ENCODE measurements at places on chromosomes 4 and X.

DNA sequence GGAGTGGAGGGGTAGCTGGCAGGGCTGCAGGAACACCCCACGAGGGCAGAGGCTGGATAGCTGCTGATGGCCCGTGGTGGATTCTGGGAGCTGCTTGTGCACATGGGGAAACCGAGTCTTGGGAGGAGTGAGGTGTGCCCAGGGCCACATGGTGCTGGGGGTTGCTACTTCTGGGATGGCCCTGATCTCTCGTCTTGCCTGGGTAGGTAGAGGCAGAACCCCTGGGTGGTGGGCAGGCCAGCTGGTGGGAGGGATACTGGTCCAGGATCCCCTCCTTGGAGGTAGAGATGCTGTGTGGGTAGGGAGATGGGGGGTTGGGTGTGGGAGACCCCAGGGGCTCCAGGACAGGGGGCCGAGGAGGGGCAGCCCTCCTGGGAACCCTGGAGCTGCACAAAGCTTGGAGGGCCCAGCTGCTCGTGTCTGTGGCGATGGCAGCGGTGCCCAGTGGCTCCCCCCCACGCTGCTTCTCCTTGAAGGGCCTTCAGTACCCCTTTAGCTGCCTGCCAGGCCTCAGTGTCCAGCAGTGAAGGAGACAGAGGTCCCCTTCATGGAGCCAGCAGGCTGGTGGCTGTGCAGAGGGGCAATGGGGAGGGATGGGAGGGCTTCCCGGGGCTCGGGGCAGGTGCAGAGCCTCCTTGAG, 3.2 kb downstream of the NAT8L start:
- no peak for DNase-seq

DNA sequence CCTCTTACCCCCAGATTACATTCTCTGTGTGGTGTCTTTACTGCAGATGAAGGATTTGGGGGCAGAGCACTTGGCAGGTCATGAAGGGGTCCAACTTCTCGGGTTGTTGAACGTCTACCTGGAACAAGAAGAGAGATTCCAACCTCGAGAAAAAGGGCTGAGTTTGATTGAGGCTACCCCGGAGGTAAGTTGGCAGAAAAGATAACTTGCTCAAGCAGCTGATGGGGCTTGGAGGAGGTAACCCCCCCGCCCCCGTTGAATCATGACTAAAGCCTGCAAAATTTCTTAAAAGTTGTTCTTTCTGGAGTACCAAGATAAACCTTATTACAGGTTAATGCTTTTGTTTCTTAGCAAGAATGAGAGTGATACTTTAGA, 1.5 kb downstream of the CCNG2 start:
- DNase-seq: no peak

GRCh38 chr4:173121076-173121561, 47.5 kb upstream of the GALNT7 start:
- no peak for DNase-seq

GRCh38 chr4:95114521-95114920, 356.8 kb downstream of the BMPR1B start:
- DNase-seq: no peak

- no peak for DNase-seq
These were observed 119.6 kb downstream of the PPP3CA start for GRCh38 chr4:101227715-101228114.

DNA sequence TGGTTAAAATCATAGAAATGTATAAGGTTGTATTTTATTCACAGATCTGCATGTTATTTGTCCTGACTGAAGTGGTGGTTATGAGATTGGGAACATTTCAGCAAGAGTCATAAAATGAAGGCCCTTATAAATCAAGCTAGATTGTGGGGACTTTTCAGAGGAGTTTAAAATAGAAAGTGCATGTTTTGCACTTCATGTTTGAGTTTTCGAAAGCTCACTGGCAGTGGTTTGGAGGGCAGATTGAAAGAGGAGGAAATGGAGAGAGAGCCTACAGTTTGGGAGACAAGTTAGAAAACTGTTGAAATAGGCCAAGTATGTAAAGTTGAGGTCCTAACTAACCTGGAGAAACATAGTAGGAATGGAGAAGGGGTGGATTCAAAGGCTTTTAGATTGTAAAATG, 124.9 kb downstream of the KDM6A start:
- no peak for DNase-seq

DNA sequence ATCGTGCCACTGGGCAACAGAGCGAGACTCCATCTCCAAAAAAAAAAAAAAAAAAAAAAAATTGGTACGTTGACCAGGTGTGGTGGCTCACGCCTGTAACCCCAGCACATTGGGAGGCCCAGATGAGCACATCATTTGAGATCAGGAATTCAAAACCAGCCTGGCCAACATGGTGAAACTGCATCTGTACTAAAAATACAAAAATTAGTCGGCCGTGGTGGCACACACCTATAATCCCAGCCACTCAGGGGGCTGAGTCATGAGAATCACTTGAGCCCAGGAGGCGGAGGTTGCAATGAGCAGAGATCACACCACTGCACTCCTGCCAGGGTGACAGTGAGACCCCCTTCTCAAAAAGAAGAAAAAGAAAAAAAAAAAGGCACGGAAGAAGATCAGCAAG, 24.5 kb downstream of the RBMX start:
- DNase-seq: no peak

DNA sequence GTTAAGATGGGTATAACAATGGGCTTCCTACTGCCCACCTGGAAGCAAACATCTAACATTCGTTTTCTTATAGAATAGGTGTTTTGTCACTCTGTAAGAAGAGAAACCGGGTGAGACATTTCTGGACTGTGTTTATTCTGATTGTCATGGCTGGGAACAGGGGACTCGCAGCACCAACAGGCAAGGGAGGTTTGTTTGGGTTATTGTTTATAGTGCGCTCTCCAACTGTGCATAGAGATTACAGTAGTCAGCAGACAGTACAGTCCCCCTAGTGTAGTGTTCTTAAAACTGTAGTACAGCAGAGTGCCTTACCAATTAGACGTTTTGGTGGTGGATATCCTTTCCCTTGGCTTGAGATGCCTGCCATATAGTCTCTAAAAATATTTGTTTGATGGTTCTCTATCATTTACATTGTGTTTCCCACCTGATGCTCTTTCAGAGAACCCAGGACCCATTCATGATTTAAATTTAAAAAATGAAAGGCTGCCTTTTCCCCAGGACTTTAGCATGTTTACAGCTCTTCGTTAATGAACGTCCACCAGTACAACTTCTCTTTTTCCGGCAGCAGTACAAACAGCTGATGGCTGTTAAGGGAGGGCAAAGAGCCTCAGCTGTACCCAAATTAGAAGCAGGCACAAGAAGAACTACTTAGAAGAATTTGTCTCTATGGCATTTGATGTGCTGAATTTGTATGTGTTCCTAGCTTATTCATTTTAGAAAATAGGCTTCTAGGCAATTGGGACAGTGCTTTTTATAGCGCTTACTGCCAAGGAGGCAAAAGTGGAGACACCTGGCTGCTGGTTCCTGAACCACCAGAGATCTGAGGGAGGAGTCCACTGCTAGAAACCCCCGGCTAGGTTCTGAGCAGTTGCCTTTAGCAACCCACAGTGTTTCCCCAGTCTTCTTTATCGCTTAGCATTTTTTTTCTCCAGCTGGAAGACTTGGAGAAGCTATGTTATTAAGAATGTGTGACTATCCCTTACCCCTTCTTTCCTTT, 1.0 kb upstream of the RNF150 start:
- DNase-seq: no peak

DNA sequence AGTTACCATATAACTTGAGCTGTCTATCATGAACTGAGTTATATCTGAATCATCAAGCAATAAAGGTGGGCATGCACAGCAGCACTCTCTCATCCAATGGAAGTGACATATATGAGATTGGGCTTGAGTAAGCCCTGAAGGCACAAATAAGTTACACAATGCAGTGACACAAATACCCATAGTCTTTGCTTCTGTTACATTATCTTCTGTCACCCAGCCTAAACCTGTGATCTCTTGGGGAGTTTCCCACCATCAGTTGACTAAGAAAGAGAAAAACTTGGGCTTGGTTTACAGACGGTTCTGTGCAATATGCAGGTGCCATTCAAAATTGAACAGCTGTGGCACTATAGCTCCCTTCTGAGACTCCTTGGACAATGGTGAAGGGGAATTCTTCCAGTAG, 138.8 kb upstream of the IL15 start:
- DNase-seq: no peak

- no peak for DNase-seq
These were observed 188.9 kb downstream of the CAMK2D start for GRCh38 chr4:113572620-113573019.

DNA sequence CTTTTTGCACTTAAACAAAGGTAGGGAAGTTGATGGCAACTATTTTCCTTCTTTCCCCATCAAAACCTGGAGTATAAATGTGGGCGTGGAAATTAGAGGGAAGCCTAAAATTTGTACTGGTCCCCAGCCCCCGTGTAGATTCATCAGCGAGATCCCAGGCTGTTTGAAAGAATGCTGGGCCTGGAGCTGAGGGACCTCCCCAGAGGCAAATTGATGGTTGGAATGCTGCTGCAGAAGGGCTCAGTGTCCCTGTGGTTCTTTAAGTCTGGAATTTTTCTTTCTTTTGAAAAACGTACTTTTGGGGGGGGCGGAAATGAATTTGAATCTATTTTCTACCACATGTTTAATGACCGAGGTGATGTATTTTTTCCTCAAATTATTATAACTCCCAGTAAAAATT, 197.2 kb downstream of the CBR4 start:
- no peak for DNase-seq

GRCh38 chr4:85864259-85865205, 389.6 kb downstream of the ARHGAP24 start:
- DNase-seq: no peak

DNA sequence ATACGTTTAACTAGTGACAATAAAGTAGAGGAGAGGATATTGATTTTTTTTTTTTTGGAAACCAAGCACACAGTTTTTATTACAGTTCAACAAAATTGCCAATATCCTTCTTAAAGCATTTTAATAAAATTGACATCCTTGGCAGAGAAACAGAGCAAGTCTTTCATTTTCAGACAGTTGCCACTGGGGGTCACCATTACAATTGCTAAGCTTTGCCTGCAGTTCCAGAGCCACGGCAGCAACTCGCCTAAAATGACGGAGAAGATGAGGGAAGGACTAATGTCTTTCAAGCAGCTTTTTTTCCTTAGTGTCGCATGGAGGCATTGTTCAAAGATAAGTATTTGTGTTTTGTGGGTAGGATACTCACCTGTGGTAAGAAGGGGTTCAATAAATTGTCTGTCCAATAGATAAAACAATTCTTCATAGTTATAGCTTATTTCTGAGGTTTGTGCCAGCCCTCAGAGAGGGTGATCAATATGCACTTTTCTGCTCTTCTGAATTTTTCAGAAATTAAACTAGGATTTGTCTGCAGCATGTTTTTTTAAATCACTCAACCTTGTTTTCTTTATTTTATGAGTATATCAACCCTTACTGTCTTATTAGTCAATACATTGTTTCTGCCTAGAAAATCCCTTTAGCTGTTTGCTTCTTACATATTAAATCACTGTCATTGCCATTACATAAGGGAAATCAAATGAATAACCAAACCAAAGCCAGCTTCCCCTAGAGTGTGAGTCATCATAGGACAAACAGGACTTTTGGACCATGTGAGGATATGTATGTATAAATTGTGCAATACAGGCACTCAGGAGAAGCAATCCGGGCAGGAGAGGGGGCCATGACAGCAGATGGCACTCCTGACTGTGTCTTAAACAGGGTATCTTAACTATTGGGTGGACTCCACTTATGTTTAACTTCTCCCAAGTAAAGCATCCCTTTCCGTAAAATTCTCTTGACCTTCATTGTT, 508.1 kb upstream of the ARX start:
- no peak for DNase-seq

- DNase-seq: no peak
These were observed 183.4 kb downstream of the PPP3CA start for GRCh38 chr4:101163936-101164335.

- DNase-seq: no peak
These were observed 57.2 kb downstream of the IRF2 start for GRCh38 chr4:184416913-184417734.

- no peak for DNase-seq
These were observed 836.9 kb downstream of the SH3BGRL start for GRCh38 chrX:82038793-82039192.

DNA sequence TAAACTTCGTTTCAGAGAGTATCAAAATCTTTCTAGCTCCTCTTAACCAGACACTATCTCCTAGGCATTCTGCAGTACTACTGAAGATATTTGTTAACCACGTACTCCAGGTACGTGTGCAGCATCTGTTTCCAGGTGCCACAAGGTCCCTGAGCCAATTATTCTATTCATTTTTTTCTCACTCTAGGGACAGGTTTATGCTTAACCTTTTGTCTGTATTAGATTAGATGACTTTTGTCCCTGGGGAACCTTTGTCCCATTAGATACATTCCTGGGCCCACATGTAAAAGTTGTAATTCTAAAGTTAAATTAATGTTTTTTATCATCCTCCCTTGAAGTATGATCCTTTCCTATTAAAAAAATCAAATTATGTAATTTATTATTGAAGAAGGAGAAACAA, 16.5 kb downstream of the ELOVL6 start:
- no peak for DNase-seq

GRCh38 chr4:152000518-152000917, 239.7 kb upstream of the GATB start:
- DNase-seq: no peak

- DNase-seq: no peak
These were observed 8.9 kb upstream of the TAPT1 start for GRCh38 chr4:16235209-16235608.

DNA sequence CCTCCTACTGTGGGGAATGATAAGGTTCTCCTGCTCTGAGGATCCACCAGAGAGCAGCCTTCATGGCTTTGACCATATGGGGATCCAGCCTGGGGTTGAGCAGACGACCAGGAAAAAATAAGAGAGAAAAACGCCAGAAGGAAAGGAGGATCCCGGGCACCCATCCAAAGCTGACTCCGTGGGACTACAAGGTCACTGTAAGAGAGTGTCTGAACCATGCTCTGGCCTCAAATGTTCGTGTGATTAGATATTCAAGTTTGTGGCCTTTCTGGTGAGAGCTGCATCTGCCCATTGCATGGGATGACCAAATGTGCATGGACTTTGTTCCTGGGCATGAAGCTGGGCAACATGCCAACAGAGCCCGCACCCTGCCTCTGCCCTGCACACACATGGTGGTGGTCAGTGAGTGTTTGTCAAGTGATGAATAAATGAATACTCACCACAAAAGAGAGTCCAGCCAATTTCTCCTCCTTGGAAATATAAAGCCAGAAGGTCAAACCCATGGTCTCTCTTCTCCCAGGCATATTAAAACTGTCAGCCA, 346.0 kb upstream of the GATB start:
- no peak for DNase-seq

DNA sequence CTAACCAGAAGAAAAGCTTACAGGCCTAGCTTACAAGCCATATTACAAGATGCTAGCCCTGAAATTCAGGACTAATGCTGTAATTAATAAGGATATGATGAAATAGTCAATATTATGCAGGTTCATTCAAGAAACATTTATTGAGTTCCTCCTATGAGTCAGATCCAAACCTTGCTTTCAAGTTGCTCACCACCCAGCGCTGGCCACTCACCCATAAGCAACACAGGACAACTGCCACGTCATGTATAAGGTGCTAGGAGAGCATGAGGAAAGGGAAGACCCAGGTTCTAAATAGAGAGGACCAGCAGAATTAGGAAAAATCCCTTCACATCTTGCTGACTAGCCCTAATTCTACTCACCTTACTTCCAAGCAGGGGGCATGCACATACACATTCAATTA, 23.3 kb downstream of the MAML3 start:
- no peak for DNase-seq

- no peak for DNase-seq
These were observed 40.5 kb downstream of the UBA6 start for GRCh38 chr4:67660418-67660817.

GRCh38 chr4:153890761-153891160, 101.9 kb upstream of the SFRP2 start:
- no peak for DNase-seq

- no peak for DNase-seq
These were observed 36.0 kb upstream of the GYPA start for GRCh38 chr4:144176476-144176875.

Data from cortex of kidney (tissue), 1 donor.